ENCODE measurements at places on chromosomes 12 and 14. TPM values are rescaled to one million over a fixed set of nuclear protein-coding genes. Genes with fewer than 3 reads are reported as not detected.

DNA sequence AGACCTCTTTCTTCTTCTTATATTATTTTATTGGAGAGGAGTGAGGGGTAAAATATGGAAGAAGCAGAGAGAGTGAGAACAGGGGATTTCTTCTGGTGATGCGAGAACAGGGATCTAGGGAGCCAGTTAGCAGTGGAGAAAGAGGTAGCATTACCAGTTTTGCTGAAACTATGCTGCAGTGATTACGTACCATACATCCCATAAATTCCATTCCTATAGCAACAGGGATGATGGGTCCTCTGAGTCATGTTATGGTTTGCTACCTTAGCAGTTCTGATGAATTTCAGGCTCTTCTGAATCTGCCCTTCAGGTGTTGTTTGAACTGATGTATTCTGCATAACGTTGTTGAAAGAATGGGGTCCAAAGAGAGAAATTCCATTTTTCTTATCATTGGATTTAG, 625.4 kb upstream of the LRFN5 start:
- DNase-seq: no peak
- no peaks in the 10 kb centered on the region for H3K36me3 ChIP-seq
- H3K27ac ChIP-seq: no peak overlapping the region
- H3K27me3 ChIP-seq: no peaks in the 10 kb centered on the region
- no peaks in the 10 kb centered on the region for H3K4me1 ChIP-seq
- H3K4me3 ChIP-seq: no peak overlapping the region

DNA sequence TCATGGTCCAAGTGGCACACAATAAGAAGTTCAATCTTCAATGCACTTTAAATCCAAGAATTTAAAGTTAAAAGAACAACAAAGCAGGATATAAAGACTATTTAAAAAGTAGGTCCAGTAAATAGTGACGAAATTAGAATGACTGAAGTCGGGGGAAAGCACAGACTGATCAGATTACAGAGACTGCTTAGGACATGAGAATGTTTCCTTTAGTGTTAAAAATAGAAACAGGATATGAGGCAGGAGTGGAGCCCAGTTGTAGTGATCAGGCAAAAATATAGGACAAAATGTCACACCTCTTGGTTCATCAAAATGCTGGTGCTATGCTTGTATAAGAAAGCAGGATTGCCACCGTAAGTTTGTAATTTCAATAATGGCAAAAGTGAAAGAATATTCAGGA, 52.2 kb upstream of the CD163 start:
- no peak overlapping the region for H3K27ac ChIP-seq
- no peaks in the 10 kb centered on the region for H3K4me1 ChIP-seq
- H3K27me3 ChIP-seq: no peaks in the 10 kb centered on the region
- no peaks in the 10 kb centered on the region for H3K36me3 ChIP-seq
- DNase-seq: peak; percentile 65

- H3K27me3 ChIP-seq: no peaks in the 10 kb centered on the region
- peak; percentile 66 for DNase-seq
- no peaks in the 10 kb centered on the region for H3K36me3 ChIP-seq
- no peak overlapping the region for H3K27ac ChIP-seq
Measured at GRCh38 chr14:82365471-82365870, 831.8 kb upstream of the SEL1L start.

GPR68 gene
- total RNA-seq: 2.3 TPM

CCDC38 gene
- not detected for total RNA-seq

DNA sequence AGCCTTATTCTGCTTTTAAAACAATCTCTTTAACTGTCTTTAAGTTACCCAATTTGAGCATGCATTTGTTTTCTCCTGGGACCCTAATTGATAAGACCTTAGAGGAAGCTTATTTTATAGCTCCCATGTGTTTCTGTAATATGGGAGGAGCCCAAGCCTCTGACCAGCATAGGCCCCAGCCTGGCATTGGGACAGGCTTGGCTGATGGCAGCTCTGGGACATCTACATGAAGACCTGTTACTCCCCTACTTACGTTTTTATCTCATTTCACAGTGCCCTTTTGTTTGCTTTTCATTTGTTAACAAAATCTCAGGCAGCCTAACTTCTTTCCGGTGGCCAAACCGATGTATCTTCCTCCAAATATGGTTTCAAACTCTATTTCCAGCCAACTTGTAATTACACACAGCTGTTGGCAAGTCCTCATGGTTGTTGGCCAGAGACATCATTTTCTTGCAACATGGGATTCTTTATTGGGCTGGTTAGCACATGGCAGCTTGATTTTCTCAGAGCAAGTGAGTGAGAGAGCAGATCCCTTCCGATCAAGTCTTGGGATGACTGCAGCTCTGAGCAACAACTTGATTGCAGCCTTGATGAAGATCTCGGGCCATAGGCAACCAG, 1117.5 kb downstream of the AACS start:
- no peak overlapping the region for H3K4me3 ChIP-seq
- H3K27me3 ChIP-seq: no peaks in the 10 kb centered on the region
- H3K27ac ChIP-seq: no peak overlapping the region
- H3K4me1 ChIP-seq: no peaks in the 10 kb centered on the region

DNA sequence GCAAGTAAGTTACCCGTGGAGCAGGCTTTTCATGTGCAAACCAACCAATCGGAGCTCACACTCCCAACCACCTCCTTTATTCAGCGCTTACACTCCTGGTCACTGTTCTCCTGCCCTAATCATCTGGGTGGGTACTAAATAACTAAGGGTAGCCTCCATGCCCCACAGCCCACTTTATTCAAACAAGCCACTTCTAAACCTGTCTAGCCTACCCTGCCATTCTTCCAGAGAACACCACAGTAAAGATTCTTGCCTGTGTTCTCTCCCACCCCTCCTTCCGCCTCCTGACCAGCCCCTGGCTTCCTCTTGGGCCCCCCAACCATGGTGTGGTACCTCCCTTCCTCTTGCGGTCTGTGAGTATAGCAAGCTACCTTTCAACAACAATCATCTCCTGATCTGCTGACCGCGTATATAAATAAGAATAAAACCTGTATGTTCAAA, 581.9 kb downstream of the VRK1 start:
- no peaks in the 10 kb centered on the region for H3K36me3 ChIP-seq
- H3K4me3 ChIP-seq: no peak overlapping the region
- peaks cover 11% of the 10 kb centered on the region for H3K27me3 ChIP-seq
- DNase-seq: no peak
- H3K27ac ChIP-seq: no peak overlapping the region

DNA sequence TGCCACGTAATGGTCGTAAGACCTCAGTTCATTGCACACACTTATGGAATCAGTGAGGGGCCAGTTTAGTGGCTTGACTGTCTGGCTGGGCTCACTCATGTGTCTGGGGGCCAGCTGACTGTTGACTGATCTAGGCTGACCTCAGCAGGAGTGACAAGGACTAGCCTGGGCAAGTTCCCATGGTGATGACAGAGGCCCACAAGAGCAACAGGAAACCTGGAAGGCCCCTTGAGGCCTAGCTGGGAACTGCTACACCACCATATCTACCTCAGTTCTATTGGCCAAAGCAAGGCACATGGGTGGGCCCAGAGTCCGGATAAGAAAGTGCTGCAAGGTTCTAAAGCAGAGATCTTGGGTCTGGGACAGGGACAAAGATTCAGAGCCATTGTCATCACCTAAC, 21.3 kb upstream of the RFLNA start:
- no peaks in the 10 kb centered on the region for H3K27me3 ChIP-seq
- no peaks in the 10 kb centered on the region for H3K36me3 ChIP-seq

STXBP6 gene
- 10.8 TPM for total RNA-seq

KRT73 gene
- not detected for total RNA-seq

LRP1-AS gene
- not detected for total RNA-seq

DNA sequence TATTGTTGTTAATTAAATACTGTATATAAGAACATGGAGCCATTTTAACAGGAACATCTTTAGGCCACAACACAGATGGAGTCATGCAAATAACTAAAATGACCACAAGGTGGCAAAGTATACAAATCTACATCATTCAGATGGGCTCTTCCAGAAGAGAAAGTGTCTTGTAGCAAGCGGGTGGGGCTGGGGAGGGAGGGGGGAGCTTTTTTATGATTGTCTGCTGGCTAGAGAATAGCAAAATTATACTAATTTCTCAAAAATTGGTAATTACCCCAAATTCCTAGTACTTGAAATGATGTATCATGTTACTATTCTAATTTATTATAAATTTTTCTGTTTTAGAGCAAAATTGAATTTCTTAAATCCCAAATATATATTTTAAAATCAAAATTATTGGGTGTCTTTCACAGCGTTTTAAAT, 378.7 kb downstream of the PRKD1 start:
- H3K36me3 ChIP-seq: no peaks in the 10 kb centered on the region
- H3K4me3 ChIP-seq: no peak overlapping the region
- no peaks in the 10 kb centered on the region for H3K27me3 ChIP-seq

- no peaks in the 10 kb centered on the region for H3K27me3 ChIP-seq
- H3K36me3 ChIP-seq: peaks cover 2% of the 10 kb centered on the region
- DNase-seq: no peak
- no peak overlapping the region for H3K4me3 ChIP-seq
- no peak overlapping the region for H3K27ac ChIP-seq
- H3K4me1 ChIP-seq: no peaks in the 10 kb centered on the region
Measured at GRCh38 chr12:70418101-70418500, 52.0 kb downstream of the KCNMB4 start.

DNA sequence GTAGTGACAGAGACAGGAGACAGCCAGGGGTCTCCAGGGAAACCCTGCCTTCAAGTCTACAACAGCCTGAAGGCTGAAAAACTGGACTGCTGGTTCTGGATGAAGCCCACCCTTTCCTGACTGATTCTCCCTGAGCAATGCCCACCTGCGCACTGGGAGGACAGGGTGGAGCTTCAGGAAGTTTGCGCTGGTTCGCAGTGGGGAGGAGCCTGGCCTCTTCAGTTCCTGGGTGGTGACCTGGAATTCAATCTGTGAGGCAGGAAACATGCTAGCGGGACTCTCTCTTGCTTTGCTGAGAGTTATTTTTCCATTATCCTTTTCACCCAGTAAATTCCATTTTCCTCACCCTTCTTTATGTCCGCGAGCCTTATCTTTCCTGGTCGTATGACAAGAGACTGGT, 600.8 kb downstream of the TRHDE start:
- no peaks in the 10 kb centered on the region for H3K36me3 ChIP-seq
- H3K27me3 ChIP-seq: no peaks in the 10 kb centered on the region
- no peak overlapping the region for H3K4me3 ChIP-seq
- no peak overlapping the region for H3K27ac ChIP-seq
- H3K4me1 ChIP-seq: no peaks in the 10 kb centered on the region
